ENCODE measurements at places on chromosomes 2 and 18. TPM values are rescaled to one million over a fixed set of nuclear protein-coding genes. Genes with fewer than 3 reads are reported as not detected.

The DAW1 gene
- polyA plus RNA-seq = not detected

The PEX13 gene
- 37.3 TPM for polyA plus RNA-seq

The EGR4 gene
- polyA plus RNA-seq = 0.31 TPM

The FBXO15 gene
- 4.6 TPM for polyA plus RNA-seq

The TDRD15 gene
- polyA plus RNA-seq = not detected

The GAREM1 gene
- 17.3 TPM for polyA plus RNA-seq

The CCDC148 gene
- 2.1 TPM for polyA plus RNA-seq

The PARD6G gene
- 4.9 TPM for polyA plus RNA-seq

The PCARE gene
- polyA plus RNA-seq = 0.34 TPM

The GIGYF2 gene
- polyA plus RNA-seq = 36.9 TPM

The CCDC68 gene
- polyA plus RNA-seq = 0.04 TPM

The AP1S3 gene
- 0.87 TPM for polyA plus RNA-seq
